ENCODE measurements at places on chromosomes 11 and 22.

DNA sequence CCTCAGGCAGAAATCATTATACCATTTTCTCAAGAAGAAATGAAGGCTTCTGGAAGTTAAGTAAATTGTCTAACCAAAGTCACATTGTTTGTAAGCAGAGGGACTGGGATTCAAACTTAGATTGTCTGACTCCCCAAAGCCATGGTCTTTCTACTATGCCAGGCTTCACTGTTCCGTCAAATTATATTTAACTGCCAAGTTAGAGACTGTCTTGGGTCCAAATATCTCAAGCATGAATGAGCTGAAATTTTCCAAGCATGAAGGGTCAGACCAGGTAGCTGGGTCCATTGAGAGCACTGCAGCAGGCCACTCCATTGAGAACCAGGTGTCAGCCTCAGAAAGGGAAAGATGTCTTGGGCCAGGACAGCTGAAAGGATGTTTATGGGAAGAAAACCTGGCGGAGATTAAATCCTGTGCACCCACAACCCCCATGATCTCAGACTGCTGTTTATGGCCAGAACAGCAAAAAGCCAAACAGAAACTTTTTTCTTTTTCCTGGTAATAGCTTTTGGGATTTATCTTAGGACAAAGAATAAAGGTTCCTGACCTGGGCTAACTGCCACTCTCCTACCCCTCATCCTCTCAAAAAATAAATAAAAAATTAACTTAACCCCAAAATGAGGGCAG, 612.3 kb downstream of the INSC start:
- DNase-seq: no peak

DNA sequence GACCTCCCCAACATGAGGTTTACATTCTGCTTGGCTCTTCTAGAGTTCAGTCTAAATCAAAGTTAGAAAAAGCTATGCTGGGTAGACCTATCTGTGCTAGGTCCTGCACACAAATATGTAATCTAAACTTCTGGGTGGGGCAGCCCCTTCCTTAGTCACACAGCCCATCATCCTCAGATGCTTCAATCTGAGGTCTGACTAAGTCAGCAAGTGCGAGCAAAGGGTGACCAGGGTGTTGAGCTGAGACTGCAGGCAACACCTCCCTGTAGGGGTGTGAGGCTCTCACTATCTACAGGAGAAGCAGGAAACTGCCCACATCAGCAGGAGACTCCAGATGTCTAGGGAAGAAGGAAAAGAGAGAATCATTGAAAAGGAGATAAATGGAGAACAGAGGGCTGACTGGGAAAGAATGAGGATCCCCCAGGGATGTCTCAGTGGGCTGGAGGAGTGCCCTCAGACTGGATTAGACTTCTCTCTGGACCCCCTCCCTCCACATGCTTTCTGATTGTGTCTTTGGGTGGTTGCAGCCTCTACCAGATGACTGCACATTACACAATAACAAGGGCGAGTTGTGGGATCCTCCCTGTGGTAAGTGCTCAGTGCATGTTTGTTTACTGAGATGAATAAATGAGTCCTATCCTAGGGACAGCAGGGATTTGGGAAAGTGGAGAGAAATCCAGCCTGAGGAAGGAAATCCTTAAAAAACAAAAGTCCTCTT, 266.2 kb upstream of the PLET1 start:
- DNase-seq: no peak

DNA sequence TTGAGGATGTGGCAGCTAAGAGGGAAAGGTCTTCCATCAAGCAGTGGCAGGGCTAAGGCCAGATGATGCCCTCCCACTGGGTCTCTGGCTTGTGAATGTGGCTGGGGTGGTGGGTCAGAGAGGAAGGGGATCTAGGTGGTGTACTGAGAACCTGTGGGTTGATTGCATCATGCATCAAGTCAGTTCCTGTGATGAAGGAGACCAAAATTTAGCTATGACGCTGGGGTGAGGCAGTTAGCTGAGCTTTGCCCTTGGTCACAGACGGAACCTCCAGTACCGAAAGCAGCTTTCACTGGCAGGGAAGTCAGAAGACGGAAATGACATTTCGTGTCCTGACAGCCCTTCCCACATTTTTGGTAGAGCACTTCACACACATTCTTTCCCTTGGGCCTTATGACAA, 20.7 kb downstream of the ATG16L2 start:
- DNase-seq: no peak

DNA sequence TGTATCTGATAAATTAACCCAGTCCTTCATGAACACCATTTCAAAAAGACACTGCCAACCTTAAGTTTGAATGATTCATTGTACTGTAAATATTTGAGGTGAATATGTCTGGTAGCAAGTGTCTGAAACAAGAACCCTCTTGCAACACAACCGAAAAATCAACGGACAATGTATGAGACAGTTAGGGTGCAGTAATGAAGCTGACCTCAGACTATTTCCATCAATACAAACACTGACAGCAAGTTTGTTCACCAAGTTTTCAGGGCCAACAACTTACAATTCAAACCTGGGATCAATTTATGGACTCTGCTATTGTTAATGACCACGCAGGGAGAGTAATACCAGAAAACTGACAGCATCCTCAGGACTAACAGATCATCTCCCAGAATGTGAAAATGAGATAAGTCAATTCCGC, 126.3 kb downstream of the CADM1 start:
- no peak for DNase-seq

- no peak for DNase-seq
These were observed 89.9 kb downstream of the FAT3 start for GRCh38 chr11:92314499-92314898.

DNA sequence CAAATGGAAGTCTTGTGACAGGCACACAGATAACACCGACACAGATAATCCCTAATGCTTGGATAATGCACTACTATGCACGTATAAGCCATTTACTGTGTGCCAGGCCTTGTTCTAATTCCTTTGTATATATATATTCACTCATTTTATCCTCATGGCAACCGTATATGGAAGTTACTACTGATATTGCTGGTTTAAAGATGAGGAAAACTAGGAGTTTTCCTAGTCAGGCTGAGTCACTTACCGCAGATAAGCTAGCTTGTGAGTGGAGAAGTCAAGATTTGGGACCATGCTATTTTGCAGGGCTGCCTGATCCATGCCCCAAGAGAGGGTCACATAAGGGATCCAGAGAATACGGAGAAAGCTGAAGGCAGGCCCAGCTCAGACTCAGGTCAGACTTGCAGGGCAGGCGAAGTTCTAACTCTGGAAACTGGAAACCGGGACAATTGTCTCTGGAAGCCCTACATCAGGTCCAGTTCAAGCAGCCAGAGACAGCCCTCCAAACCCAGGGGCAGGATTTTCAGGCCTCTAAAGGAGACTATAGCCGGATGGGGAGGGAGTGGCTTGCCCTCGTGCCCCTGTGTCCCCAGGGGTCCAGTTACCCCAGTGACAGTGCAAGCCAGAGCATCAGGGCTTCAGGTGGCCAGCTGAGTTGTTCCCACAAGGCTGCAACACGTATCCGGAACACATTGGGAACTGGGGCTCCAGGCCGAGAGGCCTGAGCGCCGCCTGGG, 534.8 kb downstream of the INSC start:
- no peak for DNase-seq

- no peak for DNase-seq
These were observed 48.4 kb upstream of the DBX1 start for GRCh38 chr11:20208622-20209111.

- DNase-seq: no peak
These were observed 29.6 kb downstream of the AMPD3 start for GRCh38 chr11:10484461-10485180.

DNA sequence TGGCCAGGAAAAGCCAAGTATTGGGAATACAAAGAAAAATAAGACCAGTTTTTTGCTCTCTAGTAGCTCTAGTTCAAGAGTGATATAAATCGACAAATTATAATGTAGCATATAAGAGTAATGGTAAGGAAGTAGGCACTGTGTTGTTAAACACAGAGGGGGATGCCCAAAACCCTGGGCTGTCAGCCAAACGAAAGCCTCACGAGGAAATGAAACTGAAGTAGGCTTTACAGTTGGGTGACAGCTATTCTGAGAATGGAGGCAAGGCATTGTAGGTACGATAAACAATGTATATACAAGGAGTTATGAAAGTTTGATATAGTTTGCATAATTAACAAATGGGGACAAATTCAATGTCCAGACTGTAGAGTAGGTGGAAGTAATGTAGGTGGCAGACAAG, 176.4 kb downstream of the FAM181B start:
- DNase-seq: peak; percentile 5

DNA sequence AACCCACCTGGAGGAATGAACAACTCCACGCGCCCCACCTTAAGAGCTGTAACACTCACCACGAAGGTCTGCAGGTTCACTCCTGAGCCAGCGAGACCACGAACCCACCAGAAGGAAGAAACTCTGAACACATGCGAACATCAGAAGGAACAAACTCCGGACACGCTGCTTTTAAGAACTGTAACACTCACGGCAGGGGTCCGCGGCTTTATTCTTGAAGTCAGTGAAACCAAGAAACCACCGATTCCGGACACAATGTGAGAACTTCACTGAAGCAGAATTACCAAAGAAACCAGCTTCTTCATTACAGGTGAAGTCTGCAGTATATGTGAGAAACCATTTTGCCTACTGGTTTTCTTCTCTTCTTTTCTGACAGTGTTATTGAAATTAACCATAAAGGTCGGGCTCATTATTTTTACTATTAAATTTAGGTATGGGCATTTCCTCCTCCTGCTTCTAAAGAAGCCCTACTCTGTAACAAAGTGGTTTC, 303.0 kb downstream of the KCNA4 start:
- no peak for DNase-seq

- DNase-seq: no peak
These were observed 13.2 kb downstream of the CRTAM start for GRCh38 chr11:122851366-122851966.

GRCh38 chr11:134799386-134799785, 387.3 kb upstream of the B3GAT1 start:
- no peak for DNase-seq

- no peak for DNase-seq
These were observed 922 bp downstream of the CRACR2B start for GRCh38 chr11:828506-829175.

GRCh38 chr22:46071451-46072109, 78.7 kb upstream of the PPARA start:
- peak; percentile 90 for DNase-seq

DNA sequence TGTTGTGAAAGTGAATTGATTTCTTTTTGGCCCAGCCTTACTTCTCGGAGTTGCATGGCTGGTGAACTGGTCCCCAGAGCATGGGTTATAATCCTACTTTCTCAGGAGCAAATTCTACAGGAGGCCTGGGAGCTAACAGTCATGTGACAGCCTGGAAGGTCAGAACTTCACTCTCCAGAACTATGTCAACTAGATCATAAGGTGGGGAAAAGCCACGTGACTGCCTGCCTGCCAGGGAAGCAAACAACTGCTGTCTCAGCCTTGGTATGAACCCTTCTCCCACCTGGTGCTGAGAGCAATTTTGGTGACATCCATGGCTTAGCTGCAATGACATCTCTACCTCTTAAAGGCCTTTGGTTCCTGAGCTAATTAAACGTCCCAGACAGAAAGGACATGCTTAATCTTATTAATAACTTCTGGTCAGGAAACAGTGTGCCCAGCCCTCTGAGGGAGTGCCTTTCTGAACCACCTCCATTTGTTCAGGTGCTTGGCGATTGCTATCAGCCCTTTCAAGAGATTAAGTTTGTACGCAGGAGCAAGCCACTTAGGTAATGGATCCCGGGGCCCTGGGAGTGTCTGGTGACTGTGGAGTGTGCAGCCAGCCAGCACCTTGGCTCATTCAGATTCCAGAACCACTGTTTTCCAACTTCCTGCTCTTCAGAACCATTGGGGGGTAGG, 1.4 kb upstream of the CREB3L1 start:
- DNase-seq: no peak

DNA sequence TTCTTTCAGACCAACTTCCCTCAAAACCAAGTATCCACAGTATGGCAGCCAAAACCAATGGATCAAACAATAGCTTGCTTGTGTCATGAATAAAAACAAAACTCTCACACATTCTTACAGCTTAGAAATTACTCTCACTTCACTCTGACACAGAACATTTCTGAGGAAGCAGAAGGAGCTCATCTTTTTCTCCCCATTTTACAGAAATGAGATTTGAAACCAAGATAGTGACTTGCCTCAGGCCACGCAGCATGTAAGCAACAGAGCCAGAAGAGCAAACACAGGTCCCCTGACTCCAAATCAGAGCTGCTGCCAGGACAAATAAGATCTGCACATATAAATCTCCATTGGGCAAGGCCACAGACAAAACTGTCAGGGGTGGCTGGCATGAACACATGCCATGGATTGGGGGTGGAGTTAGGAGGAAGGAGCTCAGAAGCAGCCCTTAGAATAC, 64.8 kb downstream of the RAB30 start:
- DNase-seq: no peak

- no peak for DNase-seq
These were observed 35.4 kb upstream of the BRSK2 start for GRCh38 chr11:1354125-1354938.

DNA sequence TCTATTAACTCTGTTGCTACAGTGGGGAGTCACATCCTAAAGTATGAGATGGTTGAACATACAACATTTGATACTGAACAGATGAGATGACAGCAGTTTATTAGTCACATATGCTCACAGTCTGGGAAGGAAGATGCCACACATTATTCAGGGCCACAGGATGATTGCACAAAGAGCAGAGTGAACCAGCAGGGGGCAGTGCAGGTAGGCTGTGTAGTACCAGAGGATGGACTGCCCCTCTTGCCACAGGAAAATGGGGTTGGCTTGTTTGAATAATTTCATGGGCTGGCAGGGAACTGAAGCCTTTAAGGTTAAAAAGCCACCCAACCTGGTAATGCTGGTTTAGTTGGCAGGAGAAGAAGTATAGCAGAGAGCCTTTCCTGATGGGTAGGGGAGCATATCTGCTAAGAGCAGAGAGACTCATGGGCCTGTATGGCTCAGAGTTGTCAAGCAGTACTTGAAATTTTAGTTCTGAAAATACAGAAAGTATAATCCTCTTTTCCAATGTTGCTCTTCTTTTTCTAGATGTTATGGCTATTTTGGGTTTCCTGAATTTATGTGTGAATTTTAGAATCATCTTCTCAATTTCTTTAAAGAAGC, 180.4 kb upstream of the B3GAT1 start:
- no peak for DNase-seq

GRCh38 chr22:48849963-48850657, 977.6 kb downstream of the BRD1 start:
- no peak for DNase-seq

GRCh38 chr11:73137262-73137943, 4.7 kb downstream of the FCHSD2 start:
- DNase-seq: no peak

DNA sequence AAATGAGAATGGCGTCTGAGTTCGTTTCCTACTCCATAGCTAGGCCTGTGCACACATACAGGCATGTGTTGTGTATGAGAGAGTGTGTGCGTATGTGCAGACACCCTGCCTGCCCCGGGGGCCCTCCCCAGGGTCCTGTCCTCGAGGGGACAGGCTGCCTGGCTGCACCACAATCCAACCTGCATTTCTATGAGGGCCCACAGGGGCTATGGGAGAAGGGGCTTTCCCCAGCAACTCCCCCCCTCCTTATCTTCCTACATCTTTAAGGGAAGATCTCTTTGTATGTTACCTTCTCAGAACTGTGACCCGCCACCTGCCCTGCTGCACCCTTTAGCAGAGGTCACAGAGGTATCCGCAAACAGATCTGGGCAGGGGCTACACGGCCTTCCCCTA, 14.9 kb downstream of the ADORA2A start:
- DNase-seq: no peak

Measured in nucleus accumbens (tissue), 56 donors.